ENCODE measurements at places on chromosomes 2 and 18. TPM values are rescaled to one million over a fixed set of nuclear protein-coding genes. Genes with fewer than 3 reads are reported as not detected.

The KCNK3 gene
- total RNA-seq, result 13.1 TPM

GRCh38 chr2:231016566-231017230, 20.6 kb upstream of the C2orf72 start:
- DNase-seq, result no peak

- peak; percentile 83 for DNase-seq
Measured at GRCh38 chr2:10835052-10835970, 22.7 kb upstream of the PDIA6 start.

DNA sequence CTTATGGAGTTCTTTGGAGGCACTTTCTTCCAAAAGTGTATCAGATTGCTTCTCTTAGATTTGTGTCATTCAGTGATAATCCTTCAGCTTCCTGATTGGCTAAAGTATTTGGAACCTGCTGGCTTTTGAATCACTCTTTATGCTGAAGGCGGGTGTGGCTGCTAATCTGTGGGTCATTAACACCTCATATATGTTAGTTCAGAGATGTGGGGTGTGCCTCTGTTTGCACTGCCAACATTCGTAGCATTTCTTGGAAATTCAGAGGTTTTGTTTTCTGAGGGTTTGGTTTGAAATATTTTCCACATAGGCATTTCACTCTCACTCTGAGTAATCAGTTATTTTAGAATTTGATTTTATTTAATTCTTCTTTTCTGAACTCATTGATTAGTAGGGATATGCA, 1604.4 kb upstream of the ACVR2A start:
- DNase-seq, result no peak

GRCh38 chr2:61178603-61179545, 16.9 kb downstream of the C2orf74 start:
- no peak for DNase-seq

DNA sequence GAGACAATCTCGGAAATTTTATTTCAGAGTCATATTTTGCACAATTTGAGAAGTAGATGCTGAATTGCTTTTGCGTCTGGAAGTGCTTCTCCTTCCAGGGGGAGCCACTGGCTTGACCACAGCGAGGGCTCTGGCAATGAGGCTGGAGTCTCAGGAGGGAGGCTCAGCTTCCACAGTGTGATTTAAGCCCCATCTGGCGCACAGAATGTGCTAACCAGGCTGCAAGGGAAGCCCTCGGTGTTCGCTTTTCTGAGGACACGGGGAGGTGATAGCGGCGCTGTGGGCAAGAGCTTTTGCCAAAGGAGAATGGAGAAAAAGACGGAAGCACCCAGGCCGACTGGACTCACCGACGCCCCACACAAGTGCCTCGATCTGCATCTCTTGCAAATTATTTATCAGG, 52.4 kb downstream of the ADI1 start:
- peak; percentile 49 for DNase-seq

GRCh38 chr2:15788830-15789229, 151.5 kb upstream of the MYCN start:
- no peak for DNase-seq

- DNase-seq, result no peak
Measured at GRCh38 chr2:32904751-32905150, 42.0 kb upstream of the LTBP1 start.

The HOXD9 gene
- total RNA-seq, result 7.9 TPM

- DNase-seq, result no peak
Measured at GRCh38 chr2:110978756-110979470, 141.8 kb upstream of the BCL2L11 start.

The SERPINB13 gene
- total RNA-seq, result not detected

The APCDD1 gene
- total RNA-seq, result 38.5 TPM

The ZCCHC2 gene
- 25.0 TPM for total RNA-seq

The ECEL1 gene
- 2.8 TPM for total RNA-seq

DNA sequence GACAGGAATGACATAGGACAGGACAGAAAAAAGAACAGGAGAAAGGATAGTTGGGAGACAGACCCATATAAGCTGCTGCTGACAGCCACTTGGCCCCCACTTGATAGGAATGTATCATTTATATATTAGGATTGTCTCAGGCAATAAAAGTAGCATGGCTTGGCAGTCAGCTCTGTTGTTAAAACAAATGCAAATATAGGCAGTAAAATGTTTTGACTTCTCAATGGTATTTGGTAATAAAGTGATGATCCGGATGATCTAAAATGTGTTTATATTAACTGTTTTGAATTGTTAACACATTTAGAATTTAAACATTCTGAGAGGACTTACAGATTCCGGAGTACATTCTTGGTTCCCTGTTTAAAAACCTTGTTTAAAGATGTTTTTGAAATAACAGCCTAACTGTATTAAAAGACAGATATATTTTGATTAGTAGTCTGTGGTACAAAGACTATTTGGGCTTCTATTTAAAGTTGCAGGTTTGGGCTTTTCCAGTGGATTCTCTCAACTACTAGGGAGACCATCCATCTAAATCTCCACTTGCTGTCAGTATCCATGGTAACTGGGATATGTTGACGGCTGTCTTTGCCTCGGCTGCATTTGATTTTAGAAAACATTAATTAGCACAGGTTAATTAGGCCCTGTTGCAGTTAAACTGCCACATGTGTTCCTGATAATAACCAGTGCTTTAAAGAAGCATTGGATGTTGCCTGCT, 147.6 kb downstream of the ESCO1 start:
- no peak for DNase-seq

GRCh38 chr2:85794038-85794441, 40.2 kb downstream of the ATOH8 start:
- no peak for DNase-seq

DNA sequence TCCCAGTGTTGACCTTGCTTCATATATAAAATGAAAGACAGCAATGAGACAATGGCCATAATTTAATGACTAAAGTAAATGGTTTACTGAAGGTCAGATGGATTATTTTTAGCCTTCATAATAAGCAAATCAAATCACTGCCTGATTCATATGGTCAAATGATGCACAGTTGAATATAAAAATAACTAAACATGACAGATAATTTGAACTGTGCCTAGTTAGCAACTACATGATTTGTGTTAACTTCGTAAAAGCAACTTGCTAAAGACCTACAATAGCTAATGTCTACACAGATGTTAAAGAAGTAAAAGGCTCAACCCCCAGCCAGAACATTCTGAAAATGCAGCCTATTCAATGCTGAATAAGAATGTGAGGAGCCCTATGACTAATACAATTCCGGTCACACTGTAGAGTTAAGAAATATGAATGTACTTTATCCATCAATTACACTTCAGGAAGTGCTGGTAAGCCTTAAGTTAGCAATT, 590.8 kb upstream of the CDH2 start:
- DNase-seq, result no peak

DNA sequence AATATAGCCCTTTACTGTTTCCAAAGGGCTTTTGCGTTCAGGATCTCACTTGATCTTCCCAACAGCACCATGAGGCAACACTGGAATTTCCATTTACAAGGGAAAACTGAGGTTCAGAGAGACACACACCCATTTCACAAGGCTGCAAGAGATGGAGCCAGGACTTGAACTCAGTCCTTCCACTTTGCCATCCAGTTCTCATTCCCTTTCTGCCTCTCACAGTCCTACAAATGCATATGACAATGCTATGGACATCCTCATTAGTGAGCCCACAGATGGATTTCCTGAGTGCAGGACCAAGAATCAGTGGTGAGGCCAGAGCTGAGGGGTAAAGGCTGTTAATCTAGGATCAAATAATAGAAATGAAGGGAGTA, 136.1 kb upstream of the MYCN start:
- no peak for DNase-seq

- no peak for DNase-seq
Measured at GRCh38 chr18:3664563-3665178, 214.7 kb downstream of the TGIF1 start.

The MPPE1 gene
- total RNA-seq, result 39.6 TPM

GRCh38 chr2:240225660-240226475, 85.4 kb upstream of the OTOS start:
- DNase-seq, result no peak

DNA sequence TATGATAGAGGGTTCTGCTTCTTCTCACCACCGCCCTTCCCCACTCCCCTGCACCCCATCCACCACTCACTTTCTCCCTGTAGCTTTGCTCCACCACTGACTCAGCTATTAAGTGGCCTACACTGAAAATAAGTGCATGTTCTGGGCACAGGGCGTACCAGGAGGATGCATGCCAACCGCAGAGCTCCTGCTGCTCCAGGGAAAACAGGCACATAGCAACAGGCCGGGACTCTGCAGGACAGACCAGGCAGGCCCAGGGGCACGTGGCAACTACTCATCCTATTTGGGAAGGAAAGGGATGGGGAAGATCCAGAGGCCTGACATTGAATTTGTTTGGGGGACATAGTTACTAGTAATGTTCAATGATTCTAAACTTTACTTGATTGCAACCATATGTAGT, 28.4 kb downstream of the ARL4C start:
- DNase-seq, result no peak

The GDF7 gene
- 3.8 TPM for total RNA-seq

The ADCYAP1 gene
- 2.1 TPM for total RNA-seq

The ANKRD29 gene
- total RNA-seq, result 24.2 TPM

DNA sequence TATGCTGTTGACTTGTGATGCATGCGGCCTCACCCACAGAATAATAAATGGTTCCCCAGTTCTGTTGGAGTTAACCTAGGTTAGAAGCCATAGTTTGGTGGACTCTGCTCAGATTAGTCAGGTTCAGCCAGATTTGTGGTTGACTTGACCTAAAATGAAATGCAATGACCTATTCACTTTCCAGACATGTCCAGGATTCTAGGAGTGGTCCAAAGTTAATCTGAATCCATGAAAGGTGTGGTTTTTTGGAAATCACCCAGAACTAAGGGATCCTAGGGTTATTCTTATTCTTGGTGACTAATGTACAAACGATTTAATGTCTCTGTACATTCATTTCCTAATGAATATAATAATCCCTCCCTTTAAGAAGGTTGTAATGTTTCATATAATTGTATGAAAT, 88.9 kb upstream of the RBBP8 start:
- no peak for DNase-seq

The AQP12A gene
- not detected for total RNA-seq

- DNase-seq, result no peak
Measured at GRCh38 chr18:63422864-63423304, 608 bp upstream of the VPS4B start.

The PFN4 gene
- 1.0 TPM for total RNA-seq

DNA sequence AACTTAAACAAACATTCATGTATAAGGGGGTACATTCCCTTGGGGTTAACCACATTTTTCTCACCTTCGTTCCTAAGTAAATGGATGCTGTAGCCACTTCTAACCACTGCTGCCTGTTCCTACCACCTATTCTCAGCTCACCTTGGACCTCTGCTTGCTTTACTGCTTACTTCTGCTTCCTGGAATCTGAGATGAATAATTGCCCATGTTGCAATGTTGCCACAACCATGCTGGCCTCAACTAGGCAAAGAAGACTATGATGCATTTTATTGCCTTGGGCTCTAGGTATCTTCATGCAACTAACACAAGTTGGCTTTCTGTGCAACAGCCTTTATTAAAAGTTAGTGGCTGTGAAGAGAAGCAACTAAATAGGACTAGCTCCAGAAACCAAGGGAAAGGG, 106.3 kb upstream of the TCF4 start:
- DNase-seq, result no peak

GRCh38 chr2:83051538-83052170, 1407.4 kb downstream of the SUCLG1 start:
- no peak for DNase-seq

DNA sequence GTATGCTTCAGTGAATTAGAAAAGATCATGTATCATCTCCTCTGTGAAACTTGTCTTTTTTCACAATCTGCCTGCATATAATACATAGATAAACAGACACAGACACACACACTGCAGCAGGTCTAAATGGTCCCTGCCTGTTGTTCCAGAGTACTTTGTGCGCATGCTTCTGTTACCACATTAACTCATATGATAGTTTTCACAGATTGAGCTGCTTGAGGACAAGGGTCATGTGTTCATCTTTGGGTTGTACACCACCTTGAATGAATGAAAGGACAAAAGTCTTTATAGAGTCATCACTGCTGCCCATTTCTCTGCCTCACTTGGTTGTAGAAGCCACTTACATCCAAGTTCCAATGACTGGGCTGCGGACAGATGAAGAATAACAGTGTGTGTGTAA, 72.7 kb upstream of the GLS start:
- no peak for DNase-seq

The CLHC1 gene
- 7.1 TPM for total RNA-seq

DNA sequence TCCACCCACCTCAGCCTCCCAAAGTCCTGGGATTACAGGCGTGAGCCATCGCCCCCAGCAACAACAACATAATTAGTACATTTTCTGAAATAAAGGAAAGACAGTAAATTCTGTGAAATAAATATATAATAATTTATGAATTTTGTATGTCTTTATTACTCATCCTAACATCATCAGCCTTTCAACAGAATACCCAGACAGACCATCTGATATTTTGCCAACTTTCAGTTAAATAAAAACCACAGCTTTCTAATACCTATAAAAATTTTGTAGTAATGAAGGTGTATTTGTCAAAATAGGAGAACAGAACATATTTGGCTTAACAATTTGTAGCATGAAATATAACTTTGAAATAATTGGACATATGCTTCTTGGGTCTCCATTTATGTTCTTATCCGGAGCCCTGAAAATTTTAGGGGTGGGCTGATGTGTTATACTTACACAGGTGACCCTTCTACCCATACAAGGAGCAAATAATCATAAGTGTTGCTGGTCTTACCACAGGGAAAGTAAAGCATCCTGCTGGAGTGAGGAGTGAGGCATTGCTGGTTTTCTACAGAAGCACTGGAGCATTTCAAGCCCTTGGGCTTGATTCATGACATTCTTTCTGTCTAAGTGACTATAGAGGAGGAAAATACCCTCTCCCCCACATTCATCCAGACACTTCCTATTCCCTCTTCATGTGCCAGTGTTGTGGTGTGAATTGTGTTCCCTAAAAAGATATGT, 99.3 kb downstream of the SPOPL start:
- DNase-seq, result no peak

DNA sequence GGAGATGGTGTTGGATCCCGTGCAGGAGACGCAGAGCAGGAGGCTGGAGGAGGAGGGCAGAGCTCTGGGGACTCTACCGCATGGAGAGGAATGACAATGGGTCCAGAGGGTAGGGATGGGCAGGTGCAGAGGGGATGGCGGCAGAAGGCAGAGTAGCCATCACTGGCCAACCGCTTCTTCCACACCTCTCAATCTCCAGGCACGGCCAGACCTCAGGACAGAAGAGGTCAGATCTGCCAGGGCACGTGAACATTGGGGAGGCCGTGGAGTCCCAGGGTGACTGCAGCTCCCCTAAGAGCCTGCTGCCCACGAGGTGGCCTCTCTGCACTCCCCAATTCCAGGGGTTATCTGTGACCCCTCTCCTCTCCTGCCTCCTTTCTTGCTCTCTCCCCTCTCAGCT, 162.7 kb upstream of the HDAC4 start:
- peak; percentile 53 for DNase-seq

The TSPYL6 gene
- total RNA-seq, result not detected

The AFF3 gene
- total RNA-seq, result 15.5 TPM

GRCh38 chr2:102098756-102099155, 43.8 kb upstream of the IL1R1 start:
- DNase-seq, result no peak

DNA sequence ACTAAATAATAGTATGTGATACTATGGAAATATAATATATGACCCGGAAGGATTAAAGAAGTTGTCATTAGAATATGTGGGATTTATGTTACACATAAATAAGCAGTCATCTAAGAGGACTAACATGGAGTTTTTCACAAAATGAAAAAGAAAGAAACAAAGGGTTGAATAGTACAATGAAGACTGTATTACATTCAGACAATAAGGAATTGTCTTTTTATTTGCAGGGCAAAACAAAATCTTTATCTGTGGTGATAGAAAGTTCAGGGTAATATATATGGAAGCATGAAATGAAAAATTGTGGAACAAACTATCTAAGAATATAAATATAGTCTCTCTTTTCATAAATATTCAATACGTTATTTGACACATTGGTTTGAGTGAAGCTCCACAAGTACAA, 5.8 kb downstream of the ERMN start:
- no peak for DNase-seq

The SCN9A gene
- total RNA-seq, result 2.5 TPM

Measured in posterior vena cava (tissue), 2 donors.